PC-3 (cell line): ENCODE measurements at places on chromosomes 1 and 21.

DNA sequence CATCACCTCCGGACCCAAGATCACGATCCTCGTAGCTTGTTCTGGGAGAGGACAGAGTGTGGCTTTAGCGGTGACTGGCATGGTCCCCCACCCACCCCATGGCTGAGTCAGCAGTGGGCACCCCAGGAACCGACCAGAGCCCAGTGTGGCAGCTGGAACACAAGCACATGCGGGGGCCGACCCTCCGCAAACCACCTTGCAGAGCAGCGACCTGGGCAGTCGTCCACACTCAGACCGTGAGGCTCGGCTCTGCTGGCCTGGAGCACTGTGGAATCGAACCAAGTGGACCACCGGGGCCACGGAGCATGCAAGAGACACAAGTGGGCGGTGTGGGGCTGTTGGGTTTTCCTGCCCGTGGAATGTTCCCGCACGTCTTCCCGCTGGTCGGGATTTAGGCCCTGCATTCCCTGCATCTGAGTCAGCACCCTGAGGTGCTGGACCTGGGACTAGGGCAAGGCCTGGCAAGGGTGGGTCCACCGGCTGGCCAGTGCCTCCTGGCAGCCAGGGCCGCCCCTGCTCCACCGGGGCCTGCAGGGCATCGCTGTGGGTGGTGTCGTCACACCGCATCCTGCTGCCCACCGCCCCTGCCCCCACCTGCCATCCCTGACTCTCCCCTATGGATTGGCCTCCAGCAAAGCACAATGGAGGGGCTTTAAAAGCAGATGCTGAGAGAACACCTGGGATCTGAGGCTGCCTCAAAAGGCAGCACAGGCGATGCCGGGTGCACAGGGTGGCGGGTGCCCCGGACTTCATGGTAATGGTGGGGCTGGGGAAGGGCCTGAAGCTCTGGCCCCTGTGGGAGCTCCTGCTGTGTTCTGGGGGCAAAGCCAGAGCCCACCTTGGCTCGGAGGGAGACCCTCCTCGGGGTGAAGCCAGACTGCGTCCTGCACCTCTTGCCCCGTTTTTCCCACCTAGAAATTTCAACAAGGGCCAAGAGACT is 18.5 kb downstream of the MORN1 start:
- peak; percentile 77 for DNase-seq

DNA sequence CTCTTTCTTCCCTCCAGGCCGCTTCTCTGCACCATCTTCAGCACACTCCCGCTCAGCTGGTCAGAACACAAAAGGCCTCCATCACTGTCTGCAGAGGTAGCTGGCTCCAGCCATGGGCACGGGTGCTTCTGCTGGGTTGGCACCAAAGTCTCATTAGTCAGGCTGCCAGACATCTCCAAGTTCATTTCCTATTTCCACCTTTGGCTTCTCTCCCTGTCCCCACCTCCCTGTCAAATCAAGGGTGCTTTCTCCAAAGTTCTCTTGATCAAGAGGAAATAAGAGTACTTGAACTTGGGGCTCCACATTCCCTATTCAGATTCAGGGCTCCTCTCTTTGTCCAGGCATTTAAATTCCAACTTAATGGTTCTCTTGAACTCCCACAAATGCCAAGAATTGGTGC is 33.9 kb upstream of the GRIK3 start:
- no peak for DNase-seq

DNA sequence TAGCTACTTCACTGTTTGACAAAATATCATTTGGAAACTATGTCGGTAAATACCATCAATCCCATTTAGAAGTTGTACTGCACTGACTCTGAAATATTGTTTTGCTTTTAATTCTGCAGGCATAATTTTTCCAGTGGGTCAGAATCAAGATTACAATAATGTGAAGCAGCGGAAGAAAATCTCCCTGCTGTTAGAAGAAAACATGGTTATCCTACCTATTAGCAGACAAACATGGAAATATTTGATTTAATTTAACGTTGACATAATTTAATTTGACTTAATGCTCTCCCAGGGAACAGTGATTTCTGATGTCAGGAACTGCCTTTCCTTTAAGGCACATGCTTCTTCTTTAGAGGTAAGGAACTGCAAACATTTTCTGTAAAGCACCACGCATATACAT is 634.0 kb downstream of the LTN1 start:
- no peak for DNase-seq

DNA sequence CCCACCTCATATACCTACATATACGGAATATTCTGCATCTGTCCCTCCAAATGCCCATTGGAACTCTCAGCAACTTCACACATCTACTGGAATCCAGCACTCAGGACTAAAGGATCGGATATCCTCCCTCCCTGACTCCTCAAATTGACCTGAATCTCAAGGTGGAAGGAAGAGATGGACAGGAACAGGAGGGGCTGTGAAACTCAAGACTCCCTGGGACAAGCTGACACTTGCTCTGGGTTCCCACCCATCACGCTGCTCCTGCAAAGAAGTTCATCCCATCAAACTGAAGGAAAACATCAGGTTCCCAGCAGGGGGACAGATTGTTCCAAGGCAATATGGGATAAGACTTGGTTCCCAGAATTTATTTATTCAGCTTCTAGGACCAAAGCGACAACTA is 30.3 kb upstream of the TIAM1 start:
- no peak for DNase-seq

DNA sequence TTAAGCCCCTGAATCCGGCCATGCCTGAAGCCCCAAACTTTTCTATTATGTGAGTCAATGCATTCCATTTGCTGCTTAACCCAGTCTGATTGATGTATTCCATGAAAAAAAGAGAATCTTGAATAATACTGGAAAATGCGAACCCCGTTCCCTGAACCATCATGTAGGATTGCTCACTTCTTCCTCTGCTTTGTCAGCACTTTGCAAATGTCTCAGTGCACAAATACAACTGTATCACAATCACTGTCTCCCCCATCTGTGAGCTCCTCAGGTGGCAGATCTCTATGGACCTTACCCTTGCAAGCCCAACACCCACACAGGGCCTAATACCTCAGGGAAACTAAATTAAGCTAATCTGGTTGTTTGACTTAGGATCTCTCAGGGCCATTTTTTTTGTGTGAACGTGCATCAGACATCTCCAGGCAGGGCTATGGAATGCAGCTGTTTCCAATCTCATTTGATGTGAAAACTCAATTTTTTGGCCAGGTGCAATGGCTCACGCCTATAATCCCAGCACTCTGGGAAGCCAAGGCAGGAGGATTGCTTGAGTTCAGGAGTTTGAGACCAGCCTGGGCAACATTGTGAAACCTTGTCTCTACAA is 2.1 kb upstream of the RCAN3 start:
- DNase-seq = no peak

- no peak for DNase-seq
Observed at GRCh38 chr1:148333875-148334338, 149.2 kb downstream of the PPIAL4G start.

- DNase-seq = no peak
Observed at GRCh38 chr1:53475664-53476063, 16.5 kb downstream of the DMRTB1 start.

GRCh38 chr1:95431235-95431634 is 197.2 kb downstream of the RWDD3 start:
- peak; percentile 55 for DNase-seq

DNA sequence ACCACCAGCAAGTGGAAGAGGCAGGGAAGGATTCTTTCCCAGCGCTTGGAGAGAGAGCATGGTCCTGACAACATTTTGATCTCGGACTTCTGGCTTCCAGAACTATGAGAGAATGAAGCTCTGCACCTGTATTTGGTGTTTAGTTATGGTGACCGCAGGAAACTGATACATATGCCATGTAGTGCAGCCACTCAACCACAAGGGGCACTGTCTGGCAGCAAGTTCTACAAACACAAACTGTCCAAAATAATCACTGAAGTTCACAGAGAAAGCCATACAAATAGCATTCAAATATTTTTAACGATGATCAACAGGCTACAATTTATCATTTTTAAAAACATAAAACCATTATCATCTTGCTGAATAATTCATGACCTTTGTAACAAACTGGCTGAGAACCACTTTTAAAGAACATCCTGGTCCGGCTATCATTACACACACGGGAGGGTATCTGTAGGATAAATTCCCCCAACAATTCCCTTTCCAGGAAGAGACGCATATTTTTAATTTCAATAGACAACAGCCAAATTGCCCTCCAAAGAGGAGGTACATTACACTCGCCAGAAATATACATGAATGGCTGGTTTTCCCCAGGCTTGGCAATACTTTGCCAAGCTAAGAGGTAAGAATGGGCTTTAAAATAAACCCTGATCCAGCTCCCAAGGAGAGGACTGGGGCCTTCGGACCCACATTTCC is 9.2 kb upstream of the CBR3 start:
- peak; percentile 76 for DNase-seq

- DNase-seq = no peak
Observed at GRCh38 chr1:47232187-47232874, at the start of gene TAL1. Gene TAL1, minus strand, starts transcription at chr1:47232225. Its CDS starts 6,337 bp downstream, at chr1:47225888.

DNA sequence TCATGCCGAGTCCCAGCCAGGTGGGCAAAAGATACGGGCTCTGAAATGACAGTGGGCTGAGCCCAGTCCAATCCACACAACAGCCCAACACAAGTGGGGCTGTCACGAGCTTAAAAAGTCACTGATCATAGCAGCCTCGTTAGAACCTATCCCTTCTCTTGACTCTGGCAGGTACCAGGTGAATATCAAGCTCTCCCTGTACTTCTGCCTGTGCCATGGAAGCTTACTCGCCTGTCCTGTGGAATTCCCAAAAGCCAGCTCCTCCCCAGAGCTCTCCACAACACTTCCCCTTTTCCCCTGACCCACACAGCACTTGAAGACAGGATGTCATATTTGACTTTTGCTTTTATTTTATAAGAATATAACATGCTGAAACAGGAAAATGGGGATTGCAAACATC is 5.9 kb downstream of the RGS16 start:
- DNase-seq = no peak

DNA sequence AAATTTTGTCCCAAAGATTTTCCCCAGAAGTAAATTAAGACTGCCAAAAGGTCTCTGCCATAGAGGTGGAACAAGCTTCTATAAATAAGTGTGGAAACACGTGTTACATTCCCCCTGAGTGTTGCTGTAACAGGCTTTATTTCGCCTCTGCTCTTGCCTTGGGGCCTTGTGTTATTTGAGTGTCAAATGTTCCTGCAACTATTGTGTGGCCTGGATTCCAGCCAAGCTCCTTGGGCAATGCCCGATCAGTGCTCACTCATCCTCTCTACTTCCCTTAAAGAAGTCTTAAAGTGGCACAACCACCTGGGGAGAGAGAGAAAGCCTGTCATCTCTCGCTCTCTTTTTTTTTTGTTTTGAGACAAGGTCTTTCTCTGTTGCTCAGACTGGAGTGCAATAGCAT is 156.7 kb downstream of the NR5A2 start:
- peak; percentile 100 for DNase-seq

DNA sequence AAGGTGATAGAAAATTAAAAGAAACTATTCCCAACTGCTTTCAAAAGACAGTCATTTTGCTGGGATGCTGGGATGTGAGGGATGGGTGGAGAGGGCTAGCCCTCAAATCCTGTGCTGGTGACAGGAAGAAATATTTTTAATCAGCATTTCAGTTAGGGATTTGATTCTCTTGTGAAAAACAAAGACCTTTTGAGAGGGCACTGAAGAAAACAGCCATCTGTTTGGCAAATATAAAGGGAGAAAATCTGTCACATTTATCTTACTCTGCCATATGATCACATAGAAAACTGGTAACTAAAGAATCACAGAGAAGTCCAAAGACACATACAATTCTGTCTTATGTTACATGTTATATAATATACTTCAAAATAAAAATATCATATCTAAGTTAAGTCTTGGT is 12.3 kb downstream of the STXBP3 start:
- no peak for DNase-seq
